B cell (primary cell): ENCODE measurements at places on chromosomes 3 and 15.
A peak's percentile ranks its signal among the peaks of the same experiment; 100 is the strongest.

GRCh38 chr15:50886139-50886467, 22.4 kb upstream of the AP4E1 start:
- DNase-seq = no peak

DNA sequence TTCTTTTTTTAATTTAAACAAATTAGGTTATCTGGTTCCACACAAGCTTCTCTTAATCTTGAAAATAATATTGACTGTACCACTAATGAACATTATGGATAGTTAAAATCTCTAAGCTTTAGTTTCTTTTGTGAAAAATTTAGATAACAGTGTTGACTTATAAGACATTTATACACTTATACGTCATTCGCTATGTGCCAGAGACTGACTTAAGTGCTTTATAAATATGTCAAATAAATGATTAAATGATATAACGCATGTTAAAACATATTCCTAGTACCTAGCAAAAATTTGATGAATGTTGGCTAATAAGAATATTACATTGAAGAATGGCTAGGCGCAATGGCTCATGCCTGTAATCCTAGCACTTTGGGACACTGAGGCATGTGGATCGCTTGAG, 96.3 kb downstream of the PCCB start:
- no peak for DNase-seq

DNA sequence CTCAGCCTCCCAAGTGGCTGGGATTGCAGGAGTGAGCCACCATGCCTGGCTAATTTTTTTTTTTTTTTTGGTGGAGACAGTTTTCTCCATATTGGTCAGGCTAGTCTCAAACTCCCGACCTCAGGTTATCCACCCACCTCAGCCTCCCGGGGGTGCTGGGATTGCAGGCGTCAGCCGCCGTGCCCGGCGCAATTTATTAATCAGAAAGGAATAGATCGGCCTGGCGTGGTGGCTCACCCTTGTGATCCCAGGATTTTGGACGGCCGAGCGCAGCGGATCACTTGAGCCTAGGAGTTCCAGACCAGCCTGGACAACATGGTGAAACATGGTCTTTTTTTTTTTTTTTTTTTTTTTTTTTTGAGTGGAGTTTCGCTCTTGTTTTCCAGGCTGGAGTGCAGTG, 13.3 kb upstream of the GOLGA8M start:
- DNase-seq = no peak

DNA sequence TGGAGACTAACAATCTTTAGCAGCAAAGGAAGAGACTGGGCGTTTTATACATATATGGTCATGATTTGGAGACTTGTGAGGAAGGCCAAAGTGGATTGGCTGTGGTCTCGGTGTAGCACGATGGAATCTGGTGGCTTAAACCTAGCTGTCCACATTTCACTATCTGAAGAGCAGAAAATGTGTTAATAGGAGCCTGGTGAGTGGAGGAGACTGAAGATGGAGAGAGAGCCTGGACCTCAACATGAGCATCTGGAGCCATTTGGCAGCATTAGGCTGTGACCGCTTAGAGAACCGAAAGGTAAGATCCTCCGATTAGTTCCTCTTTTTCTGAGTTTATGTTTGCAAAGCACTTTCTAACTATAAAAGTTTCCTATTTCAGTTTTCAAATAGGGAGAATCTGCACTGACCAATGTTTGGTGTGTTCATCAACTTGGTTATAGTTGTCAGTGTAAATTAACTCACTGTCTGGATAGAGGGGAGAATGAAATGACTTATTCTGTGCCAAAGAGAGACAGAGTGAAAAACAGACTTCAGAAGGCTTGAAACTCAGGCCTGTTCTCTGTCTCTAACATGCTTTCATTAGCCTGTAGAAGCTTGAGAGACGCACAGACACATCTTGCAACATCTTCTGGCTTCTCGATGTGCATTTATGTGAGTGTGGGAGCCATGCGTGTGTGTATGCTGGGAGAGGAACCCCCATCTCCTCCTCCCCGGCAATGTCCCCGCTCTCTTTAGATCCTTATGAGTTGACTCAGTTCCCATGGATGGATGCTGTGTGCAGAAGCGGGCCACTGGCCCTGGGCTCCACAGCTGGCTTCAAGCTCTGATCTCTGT, 244.7 kb upstream of the TBL1XR1 start:
- DNase-seq = peak; percentile 75

DNA sequence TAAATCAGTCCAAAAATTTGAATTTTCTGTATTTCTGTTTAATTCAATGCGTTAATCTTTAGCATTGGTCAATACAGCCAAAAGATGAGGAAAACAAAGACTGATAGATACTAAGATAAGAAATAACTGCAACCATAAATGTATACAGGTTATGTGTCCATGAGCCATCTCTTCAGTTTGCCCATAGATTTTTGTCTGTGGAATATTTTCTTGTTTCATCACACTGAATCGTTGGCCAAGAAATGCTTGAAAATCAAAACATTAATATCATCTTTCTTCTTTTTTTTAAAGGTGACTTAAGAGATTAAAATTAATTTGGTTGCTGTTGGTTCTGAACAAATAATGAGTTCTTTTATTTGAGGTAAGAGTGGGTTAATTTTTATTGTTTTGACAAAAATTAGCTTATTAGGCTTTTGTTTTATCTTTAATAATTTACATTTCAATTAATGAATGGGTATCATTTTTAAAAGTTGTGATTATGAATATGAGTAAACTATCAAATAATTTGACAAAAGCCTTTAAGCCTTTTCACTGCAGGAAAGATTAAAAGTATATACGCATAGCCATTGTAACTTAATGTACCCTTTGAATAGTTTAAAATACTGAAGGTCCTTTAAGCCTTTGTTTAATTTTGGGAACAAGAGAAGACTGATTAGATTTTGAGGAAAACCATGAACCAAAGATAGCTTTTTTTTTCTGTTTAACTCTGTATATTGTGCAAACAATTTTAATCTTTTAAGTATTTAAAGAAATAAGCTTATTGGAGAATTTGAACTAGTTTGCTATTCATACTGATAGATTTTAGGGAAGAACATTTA, 14.7 kb upstream of the CHD2 start:
- no peak for DNase-seq

DNA sequence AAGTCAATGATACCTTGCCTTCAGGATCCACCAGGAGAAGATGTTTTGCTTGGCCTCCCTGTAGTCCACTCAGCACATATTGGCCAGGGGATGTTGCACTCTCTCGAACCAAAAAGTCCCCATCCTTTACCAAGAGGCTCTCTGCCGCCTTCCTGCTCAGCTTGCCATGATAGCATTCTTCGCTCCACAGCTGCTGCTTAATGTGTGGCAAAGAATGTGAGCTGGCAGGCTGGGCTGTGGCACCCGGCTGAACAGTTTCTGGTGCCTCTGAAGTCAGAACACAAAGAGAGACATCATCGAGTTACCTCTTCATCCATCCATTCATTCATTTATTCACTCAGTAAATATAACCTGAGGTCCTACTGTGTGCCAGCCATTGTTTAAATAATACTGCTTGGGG, 23.9 kb upstream of the CEP152 start:
- no peak for DNase-seq
